ENCODE measurements at places on chromosomes 1 and 21.

DNA sequence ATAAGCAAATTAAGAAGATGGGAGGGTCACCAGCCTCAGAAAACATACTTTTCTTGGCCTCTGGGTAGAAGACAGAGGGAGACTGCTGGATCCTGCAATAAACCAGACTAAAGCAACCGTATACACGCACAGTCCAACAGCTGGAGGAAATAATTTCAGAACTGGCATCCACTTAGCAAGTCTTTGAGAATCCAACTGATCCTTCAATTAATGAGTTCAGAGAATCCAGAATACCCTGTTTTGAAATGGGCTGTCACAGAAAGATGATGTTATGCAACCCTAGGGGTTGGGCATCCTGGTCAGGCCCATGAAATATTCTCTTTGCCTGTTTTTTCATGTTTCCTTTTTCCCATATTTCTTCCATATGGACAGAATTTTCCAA lies 134.0 kb upstream of the MAGI3 start:
- no peak for DNase-seq

DNA sequence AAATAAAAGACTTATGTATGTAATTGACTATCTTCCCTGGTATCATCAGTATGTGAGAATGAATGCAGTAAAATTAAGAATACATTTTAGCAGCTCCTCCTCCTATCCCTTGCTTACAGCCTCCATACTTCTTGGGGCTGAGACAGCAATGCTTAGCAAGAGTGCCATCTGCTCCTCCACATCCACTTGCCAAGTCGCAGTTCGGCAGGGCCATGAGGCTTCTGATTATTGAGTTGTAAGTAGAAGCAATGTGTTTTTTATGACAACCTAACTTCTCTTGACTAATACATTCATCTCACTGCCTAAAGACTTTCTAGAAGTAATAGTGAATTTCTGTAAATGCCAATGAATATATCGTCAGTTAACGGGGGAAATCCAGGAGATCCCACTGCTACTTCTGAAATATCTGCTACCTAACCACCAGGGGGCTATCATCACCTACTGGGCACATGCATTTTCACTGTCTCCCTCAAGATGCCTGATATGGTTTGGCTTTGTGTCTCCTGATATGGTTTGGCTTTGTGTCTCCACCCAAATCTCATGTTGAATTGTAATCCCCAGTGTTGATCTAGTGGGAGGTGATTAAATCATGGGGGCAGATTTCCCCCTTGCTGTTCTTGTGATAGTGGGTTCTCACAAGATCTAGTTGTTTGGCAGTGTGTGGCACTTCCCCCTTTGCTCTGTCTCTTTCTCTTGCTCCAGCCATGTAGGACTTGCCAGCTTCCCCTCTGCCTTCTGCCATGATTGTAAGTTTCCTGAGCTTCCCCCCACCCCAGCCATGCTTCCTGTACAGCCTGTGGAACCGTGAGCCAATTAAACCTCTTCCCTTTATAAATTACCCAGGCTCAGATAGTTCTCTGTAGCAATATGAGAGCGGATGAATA lies 59.6 kb downstream of the EXTL2 start:
- DNase-seq, result no peak

- DNase-seq, result no peak
These were observed 95.7 kb downstream of the FASLG start for GRCh38 chr1:172754609-172755008.

- no peak for DNase-seq
These were observed 55.9 kb downstream of the NENF start for GRCh38 chr1:212488436-212489283.

DNA sequence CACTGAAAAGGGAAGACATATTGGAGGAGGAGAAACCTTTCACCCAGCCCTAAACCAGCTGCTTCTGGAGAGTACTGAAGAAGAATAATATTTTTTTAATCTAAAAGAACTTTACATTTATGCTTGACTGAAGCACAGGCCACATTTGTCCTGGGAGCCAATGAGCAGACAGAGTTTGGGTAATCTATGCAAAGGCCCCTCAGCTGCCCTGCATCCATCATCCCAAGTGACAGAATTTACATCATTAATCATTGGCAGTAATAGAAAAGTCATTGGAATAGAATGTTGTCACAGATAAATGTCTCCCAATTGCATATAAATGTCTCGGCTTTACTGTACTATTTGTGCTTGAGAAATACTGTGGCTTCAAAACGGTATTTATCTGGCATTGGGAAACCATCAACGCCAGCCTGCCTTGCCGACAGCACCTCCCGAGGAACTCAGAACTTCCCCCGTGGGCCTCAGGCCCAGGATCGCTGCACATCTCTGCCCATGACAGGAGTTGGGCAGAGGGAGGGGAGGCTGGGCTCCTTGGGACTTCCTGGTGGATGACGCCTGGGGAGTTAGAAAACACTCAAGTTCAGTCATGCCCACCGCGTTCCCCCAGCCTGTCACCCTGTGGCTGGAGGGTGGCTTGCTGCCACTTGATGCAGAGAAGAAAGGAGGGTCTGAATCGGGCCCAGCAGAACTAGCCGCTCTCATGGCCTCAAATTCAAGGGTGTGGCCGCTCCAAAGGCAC lies 133.1 kb downstream of the CAMTA1 start:
- DNase-seq, result no peak

DNA sequence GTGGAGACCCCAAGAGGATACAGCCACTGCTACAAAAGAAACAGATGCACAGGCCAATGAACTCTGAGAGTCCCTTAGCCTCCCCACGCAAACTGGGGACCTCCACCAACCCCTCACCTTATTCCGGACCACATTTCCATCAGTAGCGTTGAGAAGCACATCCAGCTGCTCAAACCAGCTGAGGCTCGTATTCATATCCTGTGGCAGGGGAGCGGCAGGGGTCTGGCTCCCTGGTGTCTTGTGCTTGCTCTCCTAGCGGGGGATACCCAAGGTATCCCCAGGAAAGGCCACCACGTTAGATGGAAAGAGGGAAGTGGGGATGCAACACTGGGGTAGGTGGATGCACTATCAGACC lies 481 bp downstream of the CCDC163 start:
- peak; percentile 12 for DNase-seq

- DNase-seq, result no peak
These were observed 95.1 kb downstream of the KIAA0319L start for GRCh38 chr1:35461966-35462651.

GRCh38 chr1:43711524-43712386 lies 4.4 kb downstream of the ST3GAL3 start:
- no peak for DNase-seq
